DMS 273 treated with DMSO at 0.1 percent for 48 hours (cell line): ENCODE measurements at places on chromosomes 13 and 19.

DNA sequence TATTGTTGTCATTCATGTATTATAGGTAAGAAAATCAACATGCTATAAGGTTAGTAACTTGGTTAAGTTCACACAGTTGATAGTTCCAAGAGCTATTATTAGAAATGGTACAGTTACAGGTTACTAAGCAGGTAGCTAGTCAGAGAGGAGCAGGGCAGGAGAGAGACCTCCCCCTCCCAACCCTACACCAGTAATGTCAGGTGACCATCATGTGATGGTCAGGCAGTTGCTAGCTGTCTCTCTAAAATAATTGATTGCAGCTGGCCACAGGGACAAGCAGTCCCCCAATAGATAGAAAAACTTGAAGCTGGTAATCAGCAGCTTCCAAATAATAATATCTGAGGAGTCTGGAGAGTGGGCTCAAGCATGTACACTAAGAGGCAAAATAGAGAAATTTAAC, 14.6 kb downstream of the SLITRK1 start:
- DNase-seq, result no peak

DNA sequence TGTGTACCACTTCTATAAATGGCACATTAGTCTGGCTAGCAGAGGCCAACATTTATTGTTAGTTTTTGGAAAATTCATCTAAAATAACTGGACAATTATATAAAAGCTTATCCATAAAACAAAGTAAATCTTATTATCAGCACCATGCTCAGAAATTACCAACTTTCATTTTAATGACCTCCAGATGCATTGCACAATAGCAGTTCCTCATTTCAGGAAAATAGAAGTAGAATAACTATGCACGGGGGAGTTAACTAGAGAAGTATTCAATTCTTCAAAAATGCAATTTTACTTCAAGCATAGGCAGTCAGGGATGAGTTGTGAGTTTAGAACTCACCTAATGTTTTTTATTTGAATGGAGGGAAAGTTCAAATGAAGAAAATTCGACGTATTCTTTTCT, 1023.5 kb downstream of the PCDH17 start:
- no peak for DNase-seq

DNA sequence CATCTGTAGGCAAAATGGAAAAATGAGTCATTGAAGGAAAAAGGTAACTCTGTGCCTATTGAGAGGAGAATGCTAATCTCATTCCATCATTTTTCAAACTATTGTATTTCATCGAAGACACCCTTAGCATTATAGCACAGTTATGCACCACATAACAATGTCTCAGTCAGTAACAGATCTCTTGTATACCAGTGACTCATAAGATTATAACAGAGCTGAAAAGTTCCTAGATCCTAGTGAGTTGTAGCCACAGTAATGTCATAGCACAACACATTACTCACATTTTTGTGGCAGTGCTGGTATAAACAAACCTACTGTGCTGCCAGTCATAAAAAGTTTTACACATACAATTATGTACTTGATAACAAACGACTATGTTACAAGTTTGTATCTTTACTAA, 1077.6 kb downstream of the DIAPH3 start:
- no peak for DNase-seq

DNA sequence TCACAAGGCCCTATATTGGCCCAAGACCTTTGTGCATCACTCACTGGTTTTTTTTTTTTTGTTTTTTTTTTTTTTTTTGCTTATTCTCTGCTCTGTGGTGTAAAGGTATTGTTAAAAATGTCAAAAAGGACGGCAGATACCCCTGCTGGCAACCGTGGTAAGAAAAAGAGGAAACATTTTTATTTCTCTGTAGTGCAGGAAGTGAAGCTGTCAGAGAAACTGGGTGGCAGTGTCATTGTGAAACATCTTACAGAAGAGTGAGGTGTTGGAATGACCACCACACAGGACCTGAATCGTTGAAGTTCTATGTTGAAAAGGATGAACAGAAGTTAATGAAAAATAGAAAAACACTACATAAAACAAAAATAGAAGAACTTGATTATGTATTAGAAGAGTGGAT, 346.4 kb downstream of the FGF9 start:
- no peak for DNase-seq

DNA sequence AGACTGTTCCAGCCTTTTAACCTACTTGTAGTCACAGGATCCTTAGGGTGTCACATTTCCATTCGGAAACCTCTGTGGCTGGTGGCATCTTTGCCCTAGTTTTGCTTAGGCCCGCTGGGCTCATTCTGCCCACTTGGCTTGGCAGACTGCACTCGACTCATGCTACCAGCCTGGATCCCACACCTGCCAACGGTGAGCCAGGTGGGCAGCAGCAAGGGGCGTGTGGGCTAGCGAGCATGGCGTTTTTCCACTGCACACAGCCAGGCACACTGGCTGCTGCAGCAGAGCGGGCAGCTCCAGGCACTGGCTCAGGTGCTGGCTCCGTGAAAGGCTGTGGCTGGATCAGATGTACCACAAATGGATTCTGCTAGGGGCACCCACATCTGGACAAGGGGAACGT, 838.2 kb downstream of the SLITRK6 start:
- DNase-seq, result no peak

- no peak for DNase-seq
Measured at GRCh38 chr13:113219256-113219940, 10.0 kb downstream of the CUL4A start.

GRCh38 chr19:55058781-55059610, 4.0 kb downstream of the RDH13 start:
- no peak for DNase-seq

- no peak for DNase-seq
Measured at GRCh38 chr19:41409288-41409687, 11.7 kb downstream of the BCKDHA start.

DNA sequence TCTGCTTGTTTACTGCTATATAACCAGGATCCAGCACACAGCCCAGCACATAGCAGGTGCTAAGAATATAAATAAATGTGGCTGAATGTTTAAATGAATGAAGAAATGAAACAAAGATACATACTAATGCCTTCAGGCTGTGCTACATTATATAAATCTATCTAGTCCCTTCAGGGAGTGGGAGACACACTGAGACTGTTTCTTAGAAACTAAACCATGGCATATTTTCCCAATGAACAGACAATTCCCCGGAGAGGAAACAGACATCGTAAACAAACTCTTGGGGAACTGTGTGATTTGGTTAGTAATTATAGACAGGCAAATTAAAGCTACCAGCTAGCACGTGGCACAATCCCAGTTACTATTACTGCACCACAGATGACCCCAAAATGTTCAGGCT, 9.7 kb upstream of the FEM1A start:
- no peak for DNase-seq

DNA sequence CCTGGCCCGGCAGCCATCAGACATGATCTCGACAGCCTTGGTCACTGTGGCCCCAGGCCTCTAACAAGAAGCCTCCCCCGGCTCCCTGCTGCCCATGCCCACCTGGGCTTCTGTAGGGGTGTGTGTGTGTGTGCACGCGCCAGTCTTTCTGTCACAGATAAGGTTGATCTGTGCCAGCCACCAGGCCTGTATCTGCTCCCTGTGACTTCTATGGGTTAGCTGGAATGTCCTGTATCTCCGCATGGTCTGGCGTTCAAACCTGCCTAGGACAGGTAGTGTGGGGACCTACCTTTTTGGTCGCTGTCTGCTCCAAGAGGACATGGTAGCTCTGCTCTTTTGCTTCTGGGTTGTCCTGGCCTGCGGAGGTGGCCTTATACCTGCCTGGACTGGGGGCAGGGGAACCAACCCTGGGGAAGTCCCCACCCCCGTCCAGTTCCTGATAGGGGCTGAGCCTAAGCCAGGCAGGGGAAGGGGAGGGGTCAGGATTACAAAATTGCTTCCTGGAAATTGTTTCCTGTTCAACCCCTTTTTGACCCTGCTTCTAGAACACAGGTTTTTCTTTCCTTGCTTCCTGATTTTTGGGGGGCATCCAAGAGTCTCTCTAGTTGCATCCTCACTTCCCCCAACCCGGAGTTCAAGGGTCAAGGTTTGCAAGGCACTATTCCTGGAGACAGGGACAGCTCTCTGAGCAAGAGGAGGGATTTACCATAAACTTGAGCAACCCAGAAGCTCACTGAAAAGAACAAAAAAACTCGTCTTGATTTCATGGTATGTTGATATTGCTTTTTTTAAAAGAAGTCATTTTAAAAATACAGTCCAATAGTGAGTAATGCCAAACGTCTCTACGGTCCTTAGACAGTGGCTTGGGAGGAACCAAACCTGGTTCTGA, at the start of gene LRG1:
TSS of gene LRG1 (minus strand) at position 344 of the 889 bp plus-strand sequence. CDS start at position 321, 23 bp downstream.
- DNase-seq, result no peak

DNA sequence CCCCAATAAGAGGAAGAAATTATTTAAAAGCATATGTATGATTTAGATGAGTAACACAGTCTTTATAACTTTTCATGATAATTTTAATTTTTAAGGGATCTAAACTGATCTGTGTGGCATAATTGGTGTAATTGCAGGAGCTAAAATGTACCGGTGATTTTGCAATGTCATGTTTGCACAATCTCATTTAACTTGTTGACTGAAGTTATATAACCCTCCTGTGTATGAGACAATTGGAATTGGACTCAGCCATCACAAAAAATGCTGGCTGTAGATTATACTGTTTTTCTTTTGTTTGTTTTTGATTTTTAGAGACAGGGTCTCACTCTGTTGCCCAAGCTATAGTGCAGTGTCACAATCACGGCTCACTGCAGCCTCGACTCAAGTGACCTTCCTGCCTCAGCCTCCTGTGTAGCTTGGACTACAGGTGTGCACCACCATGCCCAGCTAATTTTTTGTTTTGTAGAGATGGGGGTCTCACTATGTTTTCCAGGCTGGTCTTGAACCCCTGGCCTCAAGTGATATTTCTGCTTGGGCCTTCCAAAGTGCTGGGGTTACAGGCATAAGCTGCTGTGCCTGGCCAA, 26.1 kb downstream of the FGF9 start:
- DNase-seq, result no peak

DNA sequence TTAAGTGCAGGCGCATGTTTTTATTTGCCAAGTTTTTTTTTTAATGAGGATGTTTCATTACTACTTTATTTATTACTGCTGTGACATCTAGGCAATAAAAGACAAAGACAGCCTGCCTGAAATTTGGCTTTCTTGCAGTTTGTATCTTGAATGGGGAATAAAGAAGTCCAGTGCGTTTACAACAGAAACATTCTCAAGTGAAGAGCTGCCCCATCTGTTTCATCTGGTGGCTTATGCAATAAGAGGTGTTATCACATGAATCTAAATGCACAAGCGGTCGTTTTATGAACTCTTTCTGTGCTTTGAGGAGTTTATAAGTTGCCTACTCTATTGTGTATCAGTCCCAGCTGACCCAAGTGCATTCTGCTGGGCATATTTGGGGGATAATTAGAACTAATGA, 12.6 kb upstream of the MAB21L1 start:
- DNase-seq, result peak; percentile 41

- DNase-seq, result no peak
Measured at GRCh38 chr19:40383668-40384248, 6.2 kb downstream of the HIPK4 start.

DNA sequence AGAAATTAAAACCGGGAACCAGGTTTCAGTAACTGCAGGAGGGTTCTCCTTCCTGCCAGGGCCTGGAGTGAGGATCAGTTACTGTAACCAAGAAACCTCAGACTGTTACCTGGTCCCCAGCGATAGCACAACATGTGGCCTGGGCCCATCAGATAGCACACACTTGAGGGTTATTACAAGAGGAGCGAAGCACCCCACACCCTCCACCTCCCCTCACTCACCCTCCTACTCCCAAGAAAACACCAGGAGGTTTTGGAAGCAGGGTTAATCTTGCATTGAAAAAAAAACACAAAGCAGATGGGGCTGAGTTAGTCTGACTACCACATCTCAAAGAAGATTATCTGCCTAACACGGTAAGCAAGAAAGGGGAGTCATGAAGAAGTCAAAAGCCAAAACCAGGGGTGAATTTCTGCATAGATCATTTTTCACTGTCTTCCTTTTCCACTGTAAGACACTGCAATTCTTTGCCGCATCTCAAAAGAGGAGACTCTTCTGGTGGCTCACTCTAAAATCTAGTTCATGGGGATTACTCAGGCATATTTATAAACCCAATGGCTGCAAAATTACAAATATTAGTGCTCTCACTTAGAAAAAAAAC, 75.9 kb upstream of the DOCK9 start:
- DNase-seq, result no peak

GRCh38 chr13:76825430-76825829, 60.8 kb downstream of the KCTD12 start:
- DNase-seq, result no peak

GRCh38 chr13:18995259-18995873, 186.3 kb downstream of the TUBA3C start:
- DNase-seq, result no peak

DNA sequence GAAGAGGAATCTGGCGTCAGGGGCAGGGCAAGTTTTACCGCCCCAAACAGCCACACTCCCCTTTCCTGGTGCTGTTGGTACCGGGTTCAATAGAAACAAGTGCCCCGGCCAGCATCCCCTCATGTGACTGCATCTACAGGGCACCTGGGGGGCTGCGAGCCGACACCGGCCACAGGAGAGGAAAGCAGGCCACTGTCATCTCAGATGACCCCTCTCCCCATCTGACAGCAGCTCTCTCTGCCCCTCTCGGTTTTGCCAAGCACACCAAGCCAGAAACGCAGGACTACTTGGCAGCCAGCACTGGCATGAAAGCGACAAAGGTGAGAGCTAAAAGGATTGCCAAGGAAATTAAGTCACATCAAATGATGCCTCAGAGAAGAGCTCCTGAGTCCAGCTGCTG, 37.1 kb downstream of the MLLT1 start:
- no peak for DNase-seq

- DNase-seq, result no peak
Measured at GRCh38 chr13:42680748-42681147, 100.6 kb upstream of the FAM216B start.

GRCh38 chr13:74867460-74867859, 614.5 kb downstream of the TBC1D4 start:
- no peak for DNase-seq

DNA sequence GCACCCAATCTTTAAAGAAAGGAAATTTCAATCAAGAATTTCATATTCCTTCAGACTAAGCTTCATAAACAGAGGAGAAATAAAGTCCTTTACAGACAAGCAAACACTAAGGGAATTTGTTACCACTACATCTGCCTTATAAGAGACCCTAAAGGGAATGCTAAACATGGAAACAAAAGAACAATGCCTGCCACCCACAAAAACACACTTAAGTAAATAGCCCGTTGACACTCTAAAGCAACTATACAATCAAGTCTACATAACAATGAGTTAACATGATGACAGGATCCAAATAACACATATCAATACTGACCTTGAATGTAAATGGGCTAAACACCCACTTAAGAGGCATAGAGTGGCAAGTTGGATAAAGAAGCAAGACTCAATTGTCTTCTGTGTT, 1056.9 kb upstream of the ATXN8OS start:
- DNase-seq, result no peak

DNA sequence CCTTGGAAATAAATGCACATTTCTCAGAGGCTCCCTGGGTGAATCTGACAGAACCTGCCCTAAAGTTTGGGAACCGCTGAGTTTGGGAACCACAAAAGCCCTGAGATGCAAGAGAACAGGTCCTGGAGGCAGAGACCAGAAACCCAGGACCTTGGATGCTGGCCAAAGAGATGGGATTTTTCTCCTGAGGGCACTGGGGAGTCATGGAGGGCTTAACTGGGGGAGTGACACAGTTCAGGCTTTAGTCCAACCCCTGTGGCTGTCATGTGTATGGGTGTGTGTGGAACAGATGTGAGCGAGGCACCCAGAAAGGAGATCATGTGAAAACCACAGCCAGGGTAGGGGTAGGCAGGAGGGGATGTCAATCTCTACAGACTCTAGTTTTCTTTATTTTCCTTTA, 3.9 kb upstream of the NCCRP1 start:
- DNase-seq, result no peak
